NCI-H446 (cell line): ENCODE measurements at places on chromosomes 13 and 19.

DNA sequence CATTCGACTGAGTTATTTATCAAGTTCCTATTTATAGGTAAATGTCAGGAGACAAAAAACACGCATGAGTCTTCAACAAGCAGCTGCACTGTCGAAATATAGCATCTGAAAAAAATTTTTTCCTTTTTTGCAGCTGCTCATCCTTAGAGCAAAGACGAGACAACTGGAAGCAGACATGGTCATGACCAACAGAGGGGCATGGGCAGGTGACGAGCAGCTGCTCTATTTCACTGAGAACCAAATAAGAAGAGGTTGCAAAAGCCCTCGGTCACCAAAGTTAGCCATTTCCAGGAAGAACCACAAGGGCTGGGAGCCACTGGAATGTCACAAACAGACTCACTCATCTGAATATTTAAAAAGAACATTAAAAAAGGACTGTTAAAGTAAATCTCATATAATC is 22.2 kb downstream of the SOHLH2 start:
- no peak for DNase-seq

- no peak for DNase-seq
These were observed 40.3 kb downstream of the SPRYD7 start for GRCh38 chr13:49895826-49896225.

DNA sequence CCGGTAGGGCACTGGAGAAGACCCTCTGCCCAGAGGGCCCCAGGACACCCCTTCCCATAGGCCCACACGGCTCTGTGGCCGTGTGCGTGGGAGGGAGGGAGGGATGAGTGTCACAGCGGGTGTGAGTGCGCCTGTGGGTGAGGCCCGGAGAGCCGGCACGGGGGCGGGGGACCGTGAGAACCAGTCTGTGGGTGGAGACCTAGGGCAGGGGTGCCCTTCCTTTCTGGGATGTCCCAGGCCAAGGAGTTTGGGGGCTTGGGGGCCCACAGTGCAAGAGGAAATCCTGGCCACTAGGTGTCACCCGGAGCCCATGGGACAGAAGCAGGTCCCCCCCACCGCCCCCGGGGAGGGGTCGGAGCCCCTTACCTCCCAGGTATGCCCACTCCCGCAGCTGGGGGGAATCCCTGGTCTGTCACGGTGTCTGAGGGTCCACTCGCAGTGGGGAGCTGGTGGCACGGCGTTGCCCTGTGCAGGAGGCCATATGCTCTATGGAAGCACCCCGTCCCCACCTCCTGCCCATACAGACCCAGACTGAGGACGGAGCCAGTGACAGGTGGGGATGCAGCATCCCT is 16.0 kb upstream of the SLC7A10 start:
- no peak for DNase-seq

DNA sequence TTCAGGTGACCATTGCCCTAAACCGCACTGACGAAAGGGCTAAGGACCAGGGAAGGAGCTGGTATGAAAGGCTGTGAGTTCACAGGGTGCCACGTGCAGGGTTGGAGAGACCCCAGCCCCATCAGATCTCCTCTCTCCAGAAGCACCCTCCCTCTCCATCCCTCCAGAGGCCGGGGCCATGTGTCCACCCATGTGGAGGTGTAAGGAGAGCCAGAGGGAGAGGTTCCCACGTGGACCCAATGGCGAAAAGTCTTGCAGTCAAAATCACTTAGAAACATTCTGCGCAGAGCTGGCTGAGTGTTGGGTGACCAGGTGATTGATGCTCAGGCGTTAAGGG is 168.3 kb downstream of the COL4A1 start:
- no peak for DNase-seq

DNA sequence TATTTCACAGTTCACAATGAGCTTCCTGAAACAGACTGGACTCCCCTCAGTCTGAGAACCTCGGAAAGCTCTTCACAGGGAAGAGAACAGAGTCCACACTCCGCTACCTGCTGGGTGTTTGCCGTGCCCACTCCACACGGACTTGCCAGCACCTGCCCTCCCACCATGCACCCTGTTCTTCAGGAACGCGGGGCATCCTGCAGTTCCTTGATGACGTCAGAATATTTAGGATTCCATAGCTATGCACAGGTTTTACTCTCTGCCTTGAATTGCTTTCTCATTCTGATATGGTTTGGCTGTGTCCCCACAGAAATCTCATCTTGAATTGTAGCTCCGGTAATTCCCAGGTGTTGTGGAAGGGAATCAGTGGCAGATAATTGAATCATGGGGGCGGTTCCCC is 74.4 kb upstream of the FARP1 start:
- DNase-seq: no peak

DNA sequence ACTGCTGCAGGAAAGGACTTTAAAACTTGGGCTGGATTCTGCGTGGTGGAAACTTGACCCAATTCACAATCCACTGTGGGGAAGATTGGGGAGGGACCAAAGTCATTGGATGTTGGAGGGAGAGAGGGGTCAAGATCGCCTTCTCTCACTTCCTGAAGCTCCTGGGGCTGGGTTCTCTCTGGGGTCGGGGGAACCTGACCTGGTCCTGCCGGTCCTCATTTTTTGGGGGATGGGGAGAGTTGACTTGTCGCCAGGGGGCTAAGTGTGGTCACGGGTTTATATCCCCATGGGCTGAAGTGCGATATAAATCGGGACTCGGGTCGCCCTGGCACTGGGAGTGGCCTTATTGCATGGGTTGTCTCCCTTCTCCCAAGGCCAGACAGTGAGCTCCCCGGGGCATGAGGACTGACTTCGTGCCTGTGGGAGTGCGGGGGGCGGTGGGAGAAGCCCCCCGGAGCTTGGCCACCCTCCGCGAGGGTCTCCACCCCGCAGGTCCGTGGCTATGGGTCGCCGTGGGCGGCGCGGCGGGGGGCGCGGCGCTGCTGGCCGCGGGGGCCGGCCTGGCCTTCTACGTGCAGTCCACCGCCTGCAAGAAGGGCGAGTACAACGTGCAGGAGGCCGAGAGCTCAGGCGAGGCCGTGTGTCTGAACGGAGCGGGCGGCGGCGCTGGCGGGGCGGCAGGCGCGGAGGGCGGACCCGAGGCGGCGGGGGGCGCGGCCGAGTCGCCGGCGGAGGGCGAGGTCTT is 6.3 kb downstream of the ICAM5 start:
- DNase-seq: no peak

DNA sequence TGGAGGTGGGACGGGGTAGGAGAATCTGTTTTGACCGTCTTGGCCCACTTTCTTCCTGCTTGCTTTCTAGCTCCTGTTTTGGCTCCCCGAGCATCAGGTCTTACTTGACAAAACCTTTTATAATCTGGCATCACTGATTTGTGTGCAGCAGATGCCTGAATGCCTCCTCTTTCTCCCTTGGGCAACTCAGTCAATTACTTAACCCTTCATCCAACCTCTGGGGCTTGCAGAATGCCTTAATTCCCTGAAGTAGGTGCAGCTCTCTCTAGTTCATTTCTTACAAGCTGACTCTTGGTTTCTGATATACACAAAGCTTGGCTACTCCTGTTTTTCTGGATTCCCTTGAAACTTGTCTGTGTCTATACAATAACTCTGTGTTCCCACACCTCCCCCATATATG is 5.7 kb upstream of the NUP58 start:
- no peak for DNase-seq
